ENCODE measurements at places on chromosomes 5 and 9.

DNA sequence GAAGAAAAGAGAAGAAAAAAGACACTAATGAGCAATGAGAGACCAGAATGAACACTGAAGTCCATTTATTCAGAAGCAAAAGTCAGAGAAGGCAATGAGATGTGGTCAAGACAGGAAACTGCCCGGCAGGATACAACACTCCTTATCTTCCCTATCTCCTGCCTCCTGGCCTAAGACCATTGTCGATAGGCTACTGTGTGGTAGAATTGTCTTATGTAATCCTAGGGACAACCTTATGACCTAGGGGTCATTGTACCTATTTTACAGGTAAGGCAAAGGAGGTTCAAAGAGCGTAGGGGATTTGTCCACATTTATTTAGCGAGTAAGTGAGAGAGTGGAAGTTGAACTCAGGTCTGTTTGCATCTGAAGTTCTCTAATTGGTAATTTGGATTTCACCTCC is 63.0 kb upstream of the PTPN3 start:
- DNase-seq: no peak

- DNase-seq: no peak
Observed at GRCh38 chr9:128551657-128552152, 682 bp upstream of the SPTAN1 start.

GRCh38 chr5:133902511-133903118 is 65.8 kb downstream of the C5orf15 start:
- DNase-seq: no peak

GRCh38 chr9:76459694-76460635 is 983 bp downstream of the GCNT1 start:
- DNase-seq: peak; percentile 15

DNA sequence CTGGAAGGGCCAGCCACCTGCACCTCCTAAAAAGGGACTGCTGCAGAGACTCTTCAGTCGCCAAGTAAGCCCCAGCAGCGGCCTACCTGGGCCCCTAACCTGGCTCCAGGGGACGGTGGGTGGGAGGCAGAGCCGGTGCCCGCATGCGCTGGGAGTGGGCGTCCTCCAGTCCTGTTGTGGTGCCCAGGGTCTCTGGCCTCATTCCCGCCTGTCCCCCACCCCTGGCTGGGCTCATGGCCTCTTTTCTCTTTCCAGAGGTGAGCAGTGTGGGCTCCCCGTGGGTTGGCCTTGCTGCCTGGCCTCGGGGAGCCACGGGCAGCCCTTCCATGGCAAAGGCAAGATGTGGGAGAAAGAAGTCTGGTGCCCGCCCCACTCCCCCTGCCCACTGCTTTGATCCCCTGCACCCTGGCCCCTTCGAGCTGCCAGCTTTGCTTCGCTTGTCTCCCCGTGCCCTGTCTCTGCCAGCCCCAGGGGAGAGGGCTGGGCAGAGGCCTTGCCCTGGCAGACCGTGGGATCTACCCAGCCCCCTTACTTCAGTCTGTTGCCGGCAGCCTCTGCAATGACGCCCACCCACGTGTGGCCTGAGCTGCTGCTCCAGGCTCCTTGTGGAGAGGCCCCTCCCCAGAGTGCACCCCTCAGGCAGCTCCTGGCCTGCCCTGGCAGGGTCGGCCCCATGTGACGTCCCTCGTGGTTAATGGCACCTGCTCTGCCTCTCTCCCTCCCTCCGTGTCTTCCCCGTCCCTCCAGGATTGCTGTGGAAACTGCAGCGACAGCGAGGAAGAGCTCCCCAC is 5.4 kb upstream of the PRR7 start:
- DNase-seq: no peak

- DNase-seq: no peak
Observed at GRCh38 chr9:17970277-17970676, 391.4 kb downstream of the SH3GL2 start.

DNA sequence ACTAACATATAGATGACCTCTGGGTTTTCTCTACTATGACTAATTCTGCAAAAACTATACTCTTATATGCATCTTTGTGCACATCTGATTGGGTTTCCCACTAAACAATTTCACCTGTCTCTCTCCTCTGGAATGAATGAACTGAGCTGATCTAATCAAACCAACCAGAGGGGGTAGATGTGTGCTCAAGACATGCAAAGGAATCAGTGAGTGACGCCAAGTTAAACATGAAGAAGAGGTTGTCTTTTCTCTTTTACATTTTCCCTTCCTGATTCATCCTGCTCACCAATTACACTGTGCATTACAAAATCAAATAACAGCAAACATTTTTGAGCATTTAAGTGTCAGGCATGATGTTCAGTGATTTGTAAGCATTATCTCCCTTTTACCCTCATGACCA is 29.6 kb upstream of the GRXCR2 start:
- DNase-seq: no peak

DNA sequence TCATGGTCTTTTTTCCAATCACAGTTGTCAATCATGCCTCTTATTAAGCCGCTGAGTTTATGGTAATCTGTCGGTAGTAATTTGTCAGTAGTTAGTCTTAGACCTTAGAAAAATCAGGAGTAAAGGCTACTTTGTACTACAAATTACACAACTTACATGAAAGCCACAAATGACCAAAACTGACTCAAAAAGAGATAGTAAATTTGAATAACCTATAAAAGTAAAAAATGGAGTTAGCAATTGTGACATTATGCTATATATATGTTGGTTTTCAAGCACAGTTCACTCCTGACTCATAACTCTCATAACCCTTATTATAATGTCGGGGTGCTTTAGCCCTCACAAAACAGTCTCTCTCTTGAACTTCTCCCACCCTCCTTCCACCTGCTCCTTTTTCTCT is 251.8 kb downstream of the ROR2 start:
- no peak for DNase-seq

DNA sequence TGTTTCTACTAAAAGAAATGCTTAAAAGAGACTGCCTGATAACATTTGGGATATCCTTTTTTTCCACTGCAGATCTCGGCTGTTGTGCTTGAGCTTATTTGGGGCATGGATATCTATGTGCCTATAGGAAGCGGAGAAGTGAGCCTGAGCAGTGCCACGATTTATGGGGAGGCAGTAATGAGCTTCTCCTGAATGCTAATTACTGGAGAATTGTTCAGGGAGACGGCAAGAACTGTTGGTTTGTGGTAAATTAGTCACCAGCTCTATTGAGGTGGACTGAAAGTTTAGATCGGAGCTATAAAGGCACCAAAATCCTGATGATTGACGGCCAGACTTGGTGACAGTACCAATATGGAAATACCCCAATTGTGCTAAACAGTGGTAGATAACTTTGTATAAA is 186.5 kb downstream of the ARHGEF28 start:
- no peak for DNase-seq

- DNase-seq: no peak
Observed at GRCh38 chr5:52710310-52710971, 77.3 kb upstream of the ITGA1 start.

DNA sequence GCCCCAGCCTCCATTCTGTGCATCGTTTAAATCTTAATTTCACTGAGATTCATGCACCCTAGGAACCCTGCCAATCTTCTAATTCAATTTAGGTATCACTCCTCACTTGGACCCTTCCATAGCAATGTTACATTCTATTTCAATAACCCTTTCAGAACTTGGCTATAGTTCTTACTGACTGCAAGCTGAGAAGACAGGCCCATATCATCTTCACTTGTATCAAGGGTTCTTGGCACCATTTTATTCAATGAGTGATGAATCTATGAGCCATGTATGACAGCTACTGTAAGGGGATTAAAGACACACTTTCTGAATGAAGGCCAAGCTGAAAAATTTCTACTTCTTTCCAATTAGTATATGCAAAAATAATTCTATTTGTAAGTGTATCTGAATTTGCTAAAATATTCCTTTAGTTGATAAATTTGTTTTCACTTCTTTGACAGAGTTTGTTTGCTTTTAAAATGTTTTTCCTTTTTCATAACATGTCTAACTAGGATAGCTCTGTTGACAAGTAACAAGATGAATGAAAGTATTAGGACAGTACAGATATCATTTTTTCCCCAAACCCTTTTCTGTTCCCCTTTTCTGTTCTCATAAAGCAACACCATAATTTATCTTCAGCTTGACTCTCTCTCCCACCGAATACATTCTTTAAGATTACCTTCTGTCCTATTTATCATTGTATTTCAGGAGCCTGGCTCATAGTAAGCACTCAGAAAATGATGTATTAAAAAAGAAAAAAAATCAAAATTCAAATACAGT is 9.6 kb downstream of the ITGA2 start:
- DNase-seq: no peak

GRCh38 chr5:124677374-124678351 is 68.8 kb downstream of the ZNF608 start:
- DNase-seq: no peak

- DNase-seq: no peak
Observed at GRCh38 chr5:5432020-5432707, 9.7 kb downstream of the ICE1 start.

DNA sequence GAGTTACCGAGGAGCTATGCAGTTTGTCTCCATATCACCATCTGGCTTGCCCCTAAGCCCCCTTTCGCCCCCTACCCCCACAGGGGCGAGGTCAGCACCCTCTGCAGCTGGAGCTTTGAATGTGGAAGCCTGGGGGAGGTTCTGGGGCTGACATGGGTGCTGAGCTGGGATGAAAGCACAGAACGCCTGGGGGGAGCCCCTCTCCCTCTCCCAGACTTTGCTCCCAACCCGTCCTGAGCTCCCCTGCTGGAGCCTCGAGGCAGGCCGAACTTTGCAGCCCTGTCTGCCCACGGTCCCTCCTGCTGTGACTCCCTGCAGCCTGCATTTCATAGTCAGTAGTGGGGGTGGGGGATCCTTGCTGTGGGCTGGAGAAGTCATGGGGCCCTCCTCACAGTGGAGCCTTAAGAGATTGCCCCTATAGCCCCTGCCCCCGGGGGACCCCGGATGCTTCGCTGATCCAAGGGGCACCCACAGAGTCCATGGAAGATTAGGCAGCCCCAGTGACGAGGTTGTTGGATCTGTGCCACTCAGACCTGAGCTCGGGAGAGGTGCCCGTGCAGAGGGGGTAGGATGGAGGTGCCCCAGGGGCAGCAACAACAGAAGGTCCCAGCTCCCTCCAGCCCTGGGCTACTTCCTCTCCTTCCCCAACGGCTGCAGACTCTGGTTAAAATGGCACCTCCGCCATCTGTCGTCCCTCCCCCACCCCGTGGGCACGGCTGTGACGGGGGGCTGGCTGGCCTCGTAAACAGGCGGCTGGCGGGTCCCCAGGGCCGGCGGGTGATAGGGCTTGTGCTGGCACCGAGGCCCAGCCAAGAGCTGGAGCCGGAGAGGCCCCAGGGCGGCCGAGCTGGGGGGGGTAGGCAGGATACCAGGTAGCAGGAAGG is 162.0 kb downstream of the C9orf50 start:
- DNase-seq: no peak
